T-helper 2 cell treated with Interferon-gamma antibody and Interleukin-4, amounts not matched to agents 5 μg/mL and 100 μg/mL, for 36 hours (primary cell): ENCODE measurements at places on chromosomes 6 and 20.

- no peak for DNase-seq
Measured at GRCh38 chr20:44112889-44113617, 73.9 kb downstream of the JPH2 start.

DNA sequence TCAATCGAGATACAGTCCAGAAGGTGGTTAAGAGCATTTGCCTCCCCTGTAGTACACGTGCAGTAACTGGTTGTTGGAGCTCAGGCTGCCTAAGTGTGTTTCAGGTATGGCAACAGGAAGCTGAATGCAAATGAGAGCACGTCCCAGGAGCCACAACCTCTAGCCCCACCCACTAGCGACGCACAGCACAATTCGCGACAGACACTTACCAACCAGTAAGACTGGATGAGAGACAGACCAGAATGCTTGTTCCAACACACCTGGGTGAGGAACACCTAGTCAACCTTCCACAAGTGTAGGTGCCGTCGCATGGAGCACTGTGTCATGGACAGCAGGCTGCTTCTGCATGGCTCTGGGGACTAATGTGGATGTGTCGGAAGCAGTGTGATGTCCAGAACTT lies 7.2 kb upstream of the SERPINB1 start:
- peak; percentile 59 for DNase-seq

- no peak for DNase-seq
Measured at GRCh38 chr20:44187054-44187771, at the start of gene JPH2. Gene JPH2, minus strand, starts transcription at chr20:44187188. Its CDS starts 483 bp downstream, at chr20:44186705.

GRCh38 chr6:12976366-12976765 lies 259.8 kb downstream of the PHACTR1 start:
- no peak for DNase-seq

- no peak for DNase-seq
Measured at GRCh38 chr6:2063547-2063946, 181.9 kb downstream of the GMDS start.

DNA sequence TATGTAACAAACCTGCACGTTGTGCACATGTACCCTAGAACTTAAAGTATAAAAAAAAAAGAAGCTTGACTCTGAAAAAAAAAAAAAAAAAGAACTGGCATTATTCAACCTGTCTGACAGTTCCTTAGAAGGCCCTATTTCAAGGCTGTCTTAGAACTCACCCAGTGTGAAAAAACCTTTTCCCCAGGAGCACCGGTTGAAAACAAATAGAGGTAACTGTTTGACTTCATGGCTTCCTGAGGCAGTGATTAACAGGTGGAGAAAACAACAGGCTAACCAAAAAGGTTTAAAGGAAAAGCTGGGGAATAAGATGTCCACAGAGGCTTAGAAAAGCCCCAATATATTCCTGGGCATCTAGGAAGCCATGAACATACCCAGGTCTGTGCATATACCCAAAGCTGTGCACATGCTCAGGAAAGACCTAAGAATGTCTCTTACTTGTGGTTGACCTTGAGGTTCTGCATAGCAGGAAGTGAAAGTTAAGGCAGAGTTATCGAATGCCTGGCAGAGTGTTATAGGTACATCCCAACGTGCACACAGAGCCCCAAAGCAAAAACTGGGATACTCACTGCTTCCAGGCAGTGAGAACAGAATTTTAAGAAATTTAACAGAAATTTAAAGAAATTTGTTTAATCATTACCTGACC lies 7.0 kb downstream of the UQCC1 start:
- no peak for DNase-seq

DNA sequence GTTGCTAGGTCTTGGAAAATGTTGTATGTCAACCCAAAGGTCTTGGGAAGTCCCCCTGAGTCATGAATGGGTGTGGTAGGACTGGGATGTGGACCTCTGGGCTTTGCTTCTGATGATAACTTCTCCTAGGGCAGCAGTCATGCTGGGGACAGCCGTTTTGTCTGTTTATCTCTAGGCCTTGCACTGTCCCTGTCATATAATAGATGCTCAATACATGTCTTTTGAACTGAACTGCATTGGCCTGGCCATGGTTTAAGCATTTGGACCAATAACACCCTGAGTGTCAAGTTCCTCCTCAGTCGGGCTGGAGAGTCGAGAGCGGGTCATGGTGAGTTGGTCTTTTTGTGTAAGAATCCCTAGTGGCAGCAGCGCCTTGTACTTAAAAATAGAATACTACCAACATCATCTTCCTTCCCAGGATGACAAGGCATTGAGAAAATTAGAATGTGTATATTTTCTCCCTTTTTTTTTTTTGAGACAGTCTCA lies 43.1 kb downstream of the E2F3 start:
- DNase-seq, result peak; percentile 24

DNA sequence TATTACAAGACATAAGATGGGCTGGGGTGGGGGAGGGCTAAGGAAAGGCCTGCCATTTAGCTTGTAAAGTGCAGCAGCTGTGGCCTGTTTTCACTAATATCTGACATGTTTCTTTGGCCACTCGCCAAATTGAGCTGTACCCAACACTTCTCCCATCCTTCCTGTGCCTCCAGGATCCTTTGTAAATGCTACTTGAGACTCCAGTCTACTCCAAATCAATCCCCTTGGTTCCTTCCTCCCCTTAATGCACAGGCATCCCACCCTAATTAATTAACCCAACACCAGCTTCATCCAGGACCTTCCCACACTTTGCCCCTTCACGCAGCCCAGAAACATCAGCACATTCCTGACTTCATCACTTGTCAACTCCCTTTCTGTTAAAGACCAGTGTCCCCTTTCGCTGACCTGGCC lies 55.0 kb upstream of the TCF21 start:
- no peak for DNase-seq

DNA sequence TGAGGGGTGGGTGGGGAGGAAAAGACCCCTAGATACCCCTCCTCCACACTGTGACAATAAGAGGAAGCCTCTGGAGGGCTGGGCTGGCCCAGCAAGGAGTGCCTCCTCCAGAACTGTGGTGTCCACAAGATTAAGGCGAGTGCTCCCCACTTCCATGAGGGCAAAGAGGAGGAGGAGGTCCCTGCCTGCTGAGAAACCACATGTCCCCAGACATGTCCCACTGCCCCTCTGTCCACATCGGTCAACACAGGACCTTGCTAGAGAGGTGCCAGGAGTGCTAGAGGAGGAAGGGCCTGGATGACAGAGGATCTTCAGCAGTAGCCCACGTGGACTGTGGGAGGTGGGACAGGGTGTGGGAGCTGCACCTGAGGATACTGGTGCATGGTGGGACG lies 3.1 kb downstream of the RAET1G start:
- DNase-seq, result no peak

- no peak for DNase-seq
Measured at GRCh38 chr6:36315921-36316320, 20.8 kb downstream of the BNIP5 start.

DNA sequence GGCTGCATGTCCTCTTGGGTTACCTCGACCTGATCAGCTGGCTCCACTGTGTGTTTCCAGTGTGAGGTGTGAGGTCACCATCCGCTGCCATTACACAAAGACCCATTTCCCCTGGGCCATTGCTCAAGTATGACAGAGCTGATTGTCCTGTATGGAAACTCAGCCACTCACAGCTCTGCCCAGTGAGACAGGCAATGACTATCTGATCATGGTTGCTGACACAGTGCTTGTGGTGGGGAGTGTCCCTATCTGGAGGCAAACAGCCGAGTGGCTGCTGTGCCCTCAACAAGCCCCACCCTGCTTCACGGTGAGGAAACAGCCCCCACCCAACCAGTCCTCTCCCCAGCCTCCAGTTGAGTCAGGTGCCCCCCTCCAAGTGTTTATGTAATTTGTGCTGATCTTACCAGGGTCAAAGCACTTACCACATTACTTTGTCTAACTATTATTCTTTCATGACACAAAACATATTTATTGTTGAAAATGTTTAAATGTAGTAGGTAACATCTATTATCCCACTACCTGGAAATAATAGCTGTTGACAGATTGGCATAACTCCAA lies 11.7 kb upstream of the MAPK13 start:
- peak; percentile 74 for DNase-seq

GRCh38 chr6:113039005-113039404 lies 691.9 kb downstream of the RFPL4B start:
- DNase-seq, result no peak
